Activated CD8-positive, alpha-beta T cell treated with anti-CD3 and anti-CD28 coated beads, Interleukin-2, amount 10 ng/mL, durations not matched to agents 7 days and 5 days (primary cell): ENCODE measurements at places on chromosomes 13 and 19.

DNA sequence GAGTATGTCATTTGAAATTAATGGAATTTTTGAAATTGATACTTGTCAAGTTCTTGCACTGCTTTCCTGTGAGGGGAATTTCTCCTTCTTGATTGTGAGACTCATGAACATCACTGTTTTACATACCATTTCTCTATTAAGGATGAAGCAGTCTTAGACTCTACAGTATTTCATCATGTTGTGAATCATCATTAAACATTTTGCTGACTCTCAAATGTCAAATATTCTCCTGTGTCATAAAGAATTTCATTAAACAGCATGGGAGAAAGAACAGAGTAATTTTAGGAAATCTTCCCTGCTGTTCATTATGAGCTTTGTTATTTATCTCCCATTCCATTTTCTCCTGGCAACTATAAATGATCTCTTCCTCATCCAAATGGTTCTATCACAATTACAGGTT is 729.0 kb downstream of the PCDH9 start:
- H3K4me3 ChIP-seq, result no peak overlapping the region
- no peak overlapping the region for H3K27ac ChIP-seq
- H3K4me1 ChIP-seq, result no peaks in the 10 kb centered on the region
- no peak for DNase-seq
- H3K27me3 ChIP-seq, result no peaks in the 10 kb centered on the region

- H3K27me3 ChIP-seq, result no peaks in the 10 kb centered on the region
- peaks cover 35% of the 10 kb centered on the region for H3K36me3 ChIP-seq
- H3K4me1 ChIP-seq, result peaks cover 45% of the 10 kb centered on the region
- peak; percentile 32 for DNase-seq
- peak overlapping the region; percentile 95 for H3K4me3 ChIP-seq
Measured at GRCh38 chr19:3507371-3508120, 1.4 kb downstream of the FZR1 start.

GRCh38 chr19:31562966-31563612 is 213.9 kb upstream of the TSHZ3 start:
- H3K4me1 ChIP-seq, result no peaks in the 10 kb centered on the region
- no peak for DNase-seq
- H3K27ac ChIP-seq, result no peak overlapping the region
- H3K36me3 ChIP-seq, result no peaks in the 10 kb centered on the region

- H3K36me3 ChIP-seq, result no peaks in the 10 kb centered on the region
- no peak overlapping the region for H3K27ac ChIP-seq
- H3K4me1 ChIP-seq, result no peaks in the 10 kb centered on the region
- peaks cover 1% of the 10 kb centered on the region for H3K27me3 ChIP-seq
Measured at GRCh38 chr19:30387311-30388115, 15.3 kb downstream of the ZNF536 start.

- peaks cover 11% of the 10 kb centered on the region for H3K36me3 ChIP-seq
- peaks cover 34% of the 10 kb centered on the region for H3K4me1 ChIP-seq
- peak overlapping the region; percentile 94 for H3K4me3 ChIP-seq
- no peaks in the 10 kb centered on the region for H3K27me3 ChIP-seq
Measured at GRCh38 chr19:2944403-2944774, 382 bp downstream of the ZNF77 start.

GRCh38 chr13:48749144-48749543 is 95.4 kb downstream of the CYSLTR2 start:
- no peaks in the 10 kb centered on the region for H3K27me3 ChIP-seq
- no peak overlapping the region for H3K4me3 ChIP-seq
- DNase-seq, result no peak
- no peaks in the 10 kb centered on the region for H3K36me3 ChIP-seq
- H3K27ac ChIP-seq, result no peak overlapping the region
- peaks cover 7% of the 10 kb centered on the region for H3K4me1 ChIP-seq

DNA sequence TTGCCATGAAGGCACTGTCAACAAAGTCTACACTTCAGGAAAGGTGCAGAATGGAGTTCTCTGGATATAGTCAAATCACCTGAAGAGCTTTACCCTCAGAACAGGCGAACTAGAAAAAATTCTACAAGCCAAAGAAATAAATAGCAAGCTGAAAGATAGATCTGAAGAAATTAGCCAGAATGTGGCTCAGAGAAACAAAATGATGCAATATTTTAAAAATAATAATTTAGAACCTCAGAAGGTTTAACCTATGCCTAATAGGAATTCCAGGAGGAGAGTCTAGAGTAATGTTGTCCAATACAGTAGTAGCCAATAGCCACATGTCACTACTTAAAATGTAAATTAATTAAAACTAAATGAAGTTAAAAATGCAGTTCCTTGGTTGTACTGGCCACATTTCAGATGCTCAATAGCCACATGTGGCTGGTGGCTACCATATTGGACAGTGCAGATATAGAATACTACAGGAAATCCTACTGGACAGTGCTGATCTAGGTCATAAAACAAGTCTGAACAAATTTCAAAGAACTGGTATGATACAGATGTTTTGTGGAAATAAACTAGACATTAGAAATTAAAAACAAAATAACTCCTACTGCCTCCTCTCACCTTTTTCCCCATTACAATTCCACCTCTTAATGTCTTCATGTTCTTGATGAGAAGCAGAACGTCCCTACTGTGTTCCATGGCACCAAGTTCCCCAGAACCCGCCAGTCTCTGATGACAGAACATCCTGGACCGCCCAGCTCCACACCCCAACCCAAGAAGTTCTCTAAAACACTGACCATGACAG is 679 bp upstream of the CDADC1 start:
- H3K4me1 ChIP-seq, result peaks cover 37% of the 10 kb centered on the region
- peak overlapping the region; percentile 94 for H3K4me3 ChIP-seq
- no peak for DNase-seq
- H3K27ac ChIP-seq, result peak overlapping the region; percentile 97
- peaks cover 22% of the 10 kb centered on the region for H3K36me3 ChIP-seq

DNA sequence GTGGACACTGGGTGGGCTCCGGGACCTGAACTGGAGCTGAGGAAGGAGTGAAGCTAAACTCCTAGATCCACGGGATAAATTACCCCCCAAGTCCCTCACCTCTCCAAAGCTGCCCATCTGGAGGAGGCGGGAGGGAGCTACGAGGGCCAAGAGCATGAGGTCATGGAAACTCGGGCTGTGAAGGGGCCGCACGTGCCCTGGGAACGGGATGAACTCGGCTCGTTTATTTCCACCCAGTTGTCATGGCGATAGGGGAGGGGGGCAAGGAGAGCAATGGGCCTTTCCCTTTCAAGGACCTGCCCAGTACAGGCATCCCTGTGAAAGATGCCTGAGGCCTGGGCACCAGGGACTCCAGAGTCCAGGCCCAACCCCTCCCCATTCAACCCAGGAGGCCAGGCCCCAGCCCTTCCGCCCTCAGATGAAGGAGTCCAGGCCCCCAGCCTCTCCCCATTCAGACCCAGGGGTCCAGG is 3.8 kb downstream of the PPP1R12C start:
- DNase-seq, result no peak
- H3K36me3 ChIP-seq, result peaks cover 33% of the 10 kb centered on the region
- no peak overlapping the region for H3K27ac ChIP-seq
- H3K27me3 ChIP-seq, result no peaks in the 10 kb centered on the region
- H3K4me3 ChIP-seq, result no peak overlapping the region
- H3K4me1 ChIP-seq, result peaks cover 26% of the 10 kb centered on the region

- peaks cover 5% of the 10 kb centered on the region for H3K4me1 ChIP-seq
- H3K4me3 ChIP-seq, result no peak overlapping the region
- no peak for DNase-seq
Measured at GRCh38 chr13:32624441-32624840, 38.2 kb downstream of the PDS5B start.

DNA sequence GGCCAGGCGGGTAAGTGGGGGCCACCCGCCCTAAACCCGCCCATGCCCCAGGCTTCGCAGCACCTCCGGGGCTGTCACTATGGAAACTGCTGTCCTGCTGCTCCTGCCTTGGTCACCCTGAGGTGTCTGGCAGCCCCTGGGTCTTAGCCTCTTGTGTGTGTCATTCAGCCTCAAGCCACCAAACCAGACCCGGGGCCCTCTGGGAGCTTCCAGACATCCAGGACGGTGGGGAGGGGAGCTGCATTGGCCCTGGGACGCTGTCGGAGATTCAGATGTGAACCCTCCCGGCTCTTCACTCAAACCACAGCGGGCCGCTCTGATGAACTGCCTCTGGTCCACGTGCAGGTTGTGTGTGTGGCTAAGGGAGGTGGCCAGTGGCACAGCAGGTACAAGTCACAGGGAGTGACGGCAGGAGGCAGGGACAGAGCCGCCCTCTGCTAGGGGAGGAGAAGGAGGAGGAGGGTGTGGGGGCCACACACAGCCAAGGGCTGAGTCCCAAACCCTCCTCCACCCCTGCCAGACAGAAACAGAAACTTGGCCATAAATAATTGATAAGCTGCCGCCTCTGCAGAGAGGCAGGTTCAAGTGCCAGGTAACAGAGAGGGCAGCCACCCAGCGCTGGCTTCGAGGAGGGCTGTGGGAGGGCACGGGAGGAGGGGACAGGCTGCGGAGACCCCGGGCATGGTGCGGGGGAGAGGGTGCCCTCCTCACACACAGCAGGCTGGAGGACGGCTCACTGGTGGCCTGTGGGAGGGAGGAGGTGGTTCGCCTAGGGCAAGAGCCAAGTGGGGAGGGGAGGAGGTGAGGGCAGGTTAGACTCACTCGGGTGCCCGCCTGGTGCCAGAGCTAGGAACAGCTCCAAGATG is 8.0 kb downstream of the NANOS3 start:
- H3K4me1 ChIP-seq, result peaks cover 65% of the 10 kb centered on the region
- DNase-seq, result no peak
- H3K36me3 ChIP-seq, result no peaks in the 10 kb centered on the region
- H3K27ac ChIP-seq, result no peak overlapping the region

DNA sequence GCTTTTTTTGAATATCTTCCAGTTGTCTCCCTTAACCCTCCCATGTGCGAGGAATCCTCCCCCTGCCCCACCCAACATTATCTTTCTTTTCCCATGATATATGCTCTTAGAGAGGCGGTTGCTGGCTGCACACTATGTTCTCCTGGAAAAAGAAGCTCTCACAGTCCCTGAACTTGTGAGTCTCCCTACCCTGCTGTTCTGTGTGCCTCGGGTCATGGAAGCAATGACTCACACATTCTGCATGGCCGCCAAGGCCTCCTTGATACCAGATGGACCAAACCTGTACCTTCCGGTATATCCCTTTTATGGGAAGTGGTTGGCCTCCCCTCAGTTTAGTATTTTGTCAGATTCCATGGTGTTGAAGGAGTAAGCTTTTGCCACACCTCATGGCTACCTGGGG is 705.4 kb downstream of the SLITRK6 start:
- no peak overlapping the region for H3K27ac ChIP-seq
- DNase-seq, result no peak
- no peaks in the 10 kb centered on the region for H3K27me3 ChIP-seq
- no peaks in the 10 kb centered on the region for H3K4me1 ChIP-seq

DNA sequence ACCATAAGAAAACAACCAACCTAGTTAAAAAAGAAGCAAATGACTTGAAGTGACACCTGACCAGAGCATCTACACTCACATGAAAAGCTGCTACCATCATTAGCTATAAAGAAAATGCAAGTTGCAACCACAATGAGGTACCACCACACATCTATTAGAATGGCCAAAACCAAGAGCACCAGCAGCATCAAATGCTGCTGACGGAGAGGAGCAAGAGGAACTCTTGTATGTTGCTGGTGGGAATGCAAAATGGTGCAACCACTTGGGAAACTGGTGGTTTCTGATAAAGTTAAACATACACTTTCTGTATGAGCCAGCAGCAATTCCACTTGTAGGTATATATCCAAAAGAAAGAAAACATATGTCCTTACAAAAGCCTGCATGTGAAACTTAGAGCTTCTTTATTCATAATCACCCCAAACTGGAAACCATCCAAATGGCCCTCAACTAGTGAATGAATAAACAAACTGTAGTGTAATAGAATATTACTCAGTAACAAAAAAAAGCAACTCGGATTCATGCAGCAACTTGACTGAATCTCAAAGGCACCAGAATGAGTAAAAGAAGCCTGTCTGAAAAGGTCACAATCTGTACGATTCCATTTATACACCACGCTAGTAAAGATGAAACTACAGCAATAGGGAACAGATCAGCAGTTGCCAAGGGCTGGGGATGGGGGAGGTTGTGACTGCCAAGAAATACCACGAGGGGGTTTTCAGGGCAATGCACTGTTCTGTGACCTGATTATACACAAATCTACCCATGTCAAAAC is 60.9 kb upstream of the RANBP3 start:
- no peak overlapping the region for H3K27ac ChIP-seq
- H3K4me3 ChIP-seq, result no peak overlapping the region
- H3K27me3 ChIP-seq, result no peaks in the 10 kb centered on the region
- DNase-seq, result no peak
- peaks cover 10% of the 10 kb centered on the region for H3K36me3 ChIP-seq

DNA sequence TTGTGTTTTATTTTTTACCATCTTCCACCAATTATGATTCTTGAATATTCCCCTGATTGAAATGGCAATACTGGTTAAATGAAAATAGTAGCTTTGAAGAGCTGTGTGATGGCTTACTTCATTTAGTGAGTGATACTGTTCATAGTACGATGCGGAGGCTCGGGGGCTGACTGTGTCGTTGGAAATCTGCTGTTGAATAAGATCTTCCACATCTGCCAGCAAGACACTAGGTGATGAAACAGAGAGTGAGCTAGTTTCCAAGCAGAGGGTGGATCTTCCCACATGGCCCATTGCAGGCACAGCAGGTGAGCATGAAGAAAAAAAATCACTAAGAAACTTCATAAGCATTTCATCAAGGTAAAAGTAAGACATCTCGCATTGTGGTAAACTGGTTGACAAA is 22.5 kb downstream of the CPB2 start:
- H3K27me3 ChIP-seq, result peaks cover 7% of the 10 kb centered on the region
- H3K27ac ChIP-seq, result no peak overlapping the region
- no peak for DNase-seq
- H3K36me3 ChIP-seq, result no peaks in the 10 kb centered on the region
- peaks cover 11% of the 10 kb centered on the region for H3K4me1 ChIP-seq

DNA sequence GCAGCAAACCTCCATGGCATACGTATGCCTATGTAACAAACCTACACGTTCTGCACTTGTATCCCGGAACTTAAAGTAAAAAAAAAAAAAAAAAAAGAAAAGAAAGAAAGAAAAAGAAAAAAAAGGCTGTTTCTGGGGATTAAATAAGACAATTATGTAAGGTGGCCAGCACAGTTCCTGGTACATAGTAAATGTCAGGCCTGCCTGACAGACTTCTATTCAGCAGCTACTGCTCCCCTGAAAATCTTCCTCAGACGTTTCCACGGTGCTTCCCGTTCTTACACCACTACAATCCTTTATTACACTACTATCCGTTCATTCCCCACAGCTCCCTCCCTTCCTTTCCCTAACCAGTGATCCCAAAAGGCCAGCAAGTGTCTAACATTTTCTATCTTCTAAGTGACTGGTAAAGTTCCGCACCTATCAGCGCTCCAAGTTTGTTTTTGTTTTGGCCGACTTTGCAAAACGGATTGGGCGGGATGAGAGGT is 636 bp upstream of the RB1 start:
- peak overlapping the region; percentile 98 for H3K27ac ChIP-seq
- H3K36me3 ChIP-seq, result peaks cover 27% of the 10 kb centered on the region
- peak overlapping the region; percentile 94 for H3K4me3 ChIP-seq
- DNase-seq, result no peak
- H3K4me1 ChIP-seq, result peaks cover 29% of the 10 kb centered on the region
- no peaks in the 10 kb centered on the region for H3K27me3 ChIP-seq

- no peak overlapping the region for H3K4me3 ChIP-seq
- no peaks in the 10 kb centered on the region for H3K36me3 ChIP-seq
- DNase-seq, result no peak
- H3K27me3 ChIP-seq, result peaks cover 2% of the 10 kb centered on the region
Measured at GRCh38 chr13:74683411-74683810, 549.2 kb upstream of the KLF12 start.
